ENCODE measurements at places on chromosomes 5 and 9. TPM values are rescaled to one million over a fixed set of nuclear protein-coding genes. Genes with fewer than 3 reads are reported as not detected.

Gene KLHL3
- total RNA-seq = 26.8 TPM

GRCh38 chr5:64765804-64766504, 2.5 kb downstream of the SREK1IP1 start:
- no peak for DNase-seq

DNA sequence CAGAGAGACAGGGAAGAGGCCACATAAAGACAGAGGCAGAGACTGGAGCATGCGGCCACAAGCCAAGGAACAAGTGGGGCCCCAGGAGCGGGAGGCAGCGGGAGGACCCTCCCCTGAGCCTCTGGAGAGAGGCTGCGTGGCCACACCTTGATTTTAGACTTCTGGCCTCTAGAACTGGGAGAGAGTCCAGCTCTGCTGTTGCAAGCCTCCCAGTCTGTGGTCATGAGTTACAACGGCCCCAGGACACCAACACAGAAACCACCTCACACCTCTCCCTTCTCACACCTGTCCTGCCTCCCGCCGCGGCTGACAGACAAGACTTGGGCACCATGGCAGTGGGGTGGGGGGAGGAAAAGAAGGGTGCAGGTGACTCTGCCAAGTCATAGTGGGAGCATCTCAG, 2.2 kb downstream of the INPP5E start:
- DNase-seq = no peak

GRCh38 chr5:137741-138140, 45.8 kb downstream of the PLEKHG4B start:
- DNase-seq = no peak

Data from neural progenitor cell (in vitro differentiated cells).